Right ventricle myocardium inferior (tissue), 1 donor: ENCODE measurements at places on chromosomes 11 and 22. TPM values are rescaled to one million over a fixed set of nuclear protein-coding genes. Genes with fewer than 3 reads are reported as not detected.

DNA sequence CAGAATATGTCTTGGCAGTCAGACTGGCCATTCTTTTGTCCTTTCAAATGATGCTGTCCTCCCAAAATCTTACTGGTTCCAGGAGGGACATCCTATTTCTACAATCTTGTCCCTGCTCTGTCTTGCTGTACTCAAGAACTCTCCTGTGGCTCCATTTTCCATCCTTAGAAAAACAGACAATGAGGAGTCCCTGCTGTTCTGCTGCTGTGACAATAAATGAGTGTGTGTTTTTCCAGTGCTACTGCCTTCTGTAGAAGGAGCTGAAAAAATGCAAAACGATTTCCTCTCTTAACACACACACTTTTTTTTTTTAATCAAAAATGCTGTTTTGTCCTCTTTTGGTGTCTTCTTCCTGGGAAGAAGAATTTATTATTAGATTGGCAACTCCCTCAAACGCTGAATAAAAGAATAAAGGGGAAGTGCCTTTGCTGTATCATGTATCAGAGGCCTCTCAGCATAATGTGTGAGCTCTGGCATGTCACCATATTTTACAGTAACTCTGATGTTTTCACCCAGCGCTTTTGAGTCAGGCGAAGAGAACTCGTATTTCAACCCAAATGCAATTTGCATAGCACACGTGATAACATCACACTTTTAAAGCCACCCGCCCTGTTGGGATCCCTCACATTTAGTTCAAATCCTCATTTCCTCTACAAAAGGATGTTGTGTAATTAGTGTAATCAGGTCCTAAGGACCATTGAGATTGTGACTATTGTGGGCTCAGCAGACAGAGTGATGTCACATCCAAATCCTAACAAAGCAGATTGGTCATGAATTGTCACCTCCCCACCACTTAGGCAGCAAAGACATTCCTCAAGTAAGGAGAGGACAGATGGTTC lies 496.0 kb upstream of the LARGE1 start:
- DNase-seq, result no peak

GRCh38 chr22:33576205-33576604 lies 344.1 kb downstream of the LARGE1 start:
- no peak for DNase-seq

- DNase-seq, result no peak
Measured at GRCh38 chr11:121652971-121653370, 200.2 kb upstream of the SORL1-AS1 start.

DNA sequence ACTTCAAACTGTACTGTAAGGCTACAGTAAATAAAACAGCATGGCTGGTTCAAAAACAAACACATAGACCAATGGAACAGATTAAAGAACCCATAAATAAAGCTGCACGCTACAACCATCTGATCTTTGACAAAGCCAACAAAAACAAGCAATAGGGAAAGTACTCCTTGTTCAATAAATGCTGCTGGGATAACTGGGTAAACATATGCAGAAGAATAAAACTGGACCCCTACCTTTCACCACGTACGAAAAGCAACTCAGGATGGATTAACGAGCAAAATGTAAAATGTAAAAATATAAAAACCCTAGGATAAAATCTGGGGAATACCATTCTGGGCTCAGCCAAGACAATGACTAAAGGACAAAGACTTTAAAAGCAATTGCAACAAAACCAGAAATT lies 201.8 kb upstream of the PGR start:
- no peak for DNase-seq

GRCh38 chr11:8105666-8106065 lies 24.7 kb downstream of the TUB start:
- DNase-seq, result no peak

DNA sequence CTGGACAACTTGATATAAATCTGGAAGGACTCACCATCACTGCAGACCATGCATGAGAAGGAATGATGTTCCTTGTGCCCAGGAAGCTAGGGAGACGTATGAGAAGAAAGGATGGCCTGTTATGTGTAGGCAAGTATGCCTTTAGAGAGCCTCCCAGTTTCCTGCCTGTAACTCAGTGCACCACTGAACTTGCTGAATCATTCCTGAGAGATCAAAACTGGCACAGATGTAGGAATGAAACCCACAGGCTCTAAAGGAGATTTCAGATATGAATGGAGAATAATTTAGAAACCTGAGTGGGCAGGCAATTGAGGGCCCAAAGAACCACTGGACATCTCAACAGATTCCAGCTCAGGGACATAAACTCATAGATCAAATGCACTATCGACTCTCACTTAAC lies 38.4 kb upstream of the PRSS23 start:
- no peak for DNase-seq

DNA sequence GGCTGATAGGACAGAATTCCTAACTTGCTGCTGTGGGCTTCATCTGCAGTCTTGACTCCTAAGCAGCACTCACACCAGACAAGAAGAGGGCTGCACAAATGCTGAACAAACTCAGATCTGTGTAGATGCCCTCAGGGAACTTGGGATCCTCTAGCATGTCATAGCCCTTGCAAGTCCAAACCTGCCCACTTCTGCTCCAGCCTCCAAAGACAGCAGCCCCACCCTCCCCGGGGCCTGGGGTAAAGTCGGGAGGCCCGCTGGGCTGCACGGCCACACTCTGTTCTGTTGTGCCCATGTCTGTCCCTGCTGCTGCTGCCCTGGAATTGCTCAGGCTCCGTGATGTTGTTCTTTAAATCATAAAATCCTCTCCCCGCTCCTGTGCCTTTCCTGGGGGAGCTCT lies 28.3 kb downstream of the DRD2 start:
- no peak for DNase-seq

GRCh38 chr22:37176464-37177061 lies 11.5 kb downstream of the C1QTNF6 start:
- peak; percentile 91 for DNase-seq

DNA sequence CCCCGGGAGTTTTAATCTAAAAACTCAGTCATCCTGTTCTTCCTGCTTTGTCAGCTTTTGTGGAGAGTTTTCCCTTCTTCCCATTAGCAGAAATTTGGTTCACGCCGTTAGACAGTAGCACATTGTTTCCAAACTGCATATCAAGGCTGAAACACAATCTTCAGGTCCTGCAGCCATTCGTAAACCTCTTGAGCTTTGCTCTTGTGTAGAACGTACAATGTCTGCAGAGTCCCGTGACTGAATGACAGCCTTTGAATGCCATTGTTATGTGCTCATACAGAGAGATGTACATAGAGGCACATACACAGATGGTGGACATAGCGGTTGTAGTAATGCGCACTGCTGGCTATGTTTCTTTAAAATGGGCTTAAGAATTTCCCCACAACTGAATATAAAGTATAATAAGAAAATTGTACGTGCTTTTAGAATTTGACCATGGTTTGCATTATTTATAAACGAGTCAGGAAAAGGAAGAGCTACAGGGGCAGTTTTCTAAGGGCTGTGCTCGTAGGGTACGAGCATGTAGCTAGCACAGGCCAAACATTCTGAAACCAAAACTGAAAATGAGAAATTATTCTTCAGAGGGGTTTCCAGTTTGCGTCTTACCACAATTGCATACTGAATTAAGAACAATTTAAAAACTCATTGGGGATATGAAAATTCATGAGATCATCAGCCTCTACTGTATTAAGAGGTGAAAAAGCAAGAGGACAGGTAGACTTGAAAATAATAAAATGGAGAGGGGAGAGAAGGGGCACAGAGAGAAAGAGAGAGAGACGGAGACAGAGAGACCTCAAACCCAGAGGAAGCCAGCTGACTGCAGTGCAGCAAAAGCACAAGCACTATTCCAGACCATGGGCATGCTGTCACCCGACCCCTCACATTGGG lies 310.1 kb downstream of the CADM1 start:
- DNase-seq, result no peak

DNA sequence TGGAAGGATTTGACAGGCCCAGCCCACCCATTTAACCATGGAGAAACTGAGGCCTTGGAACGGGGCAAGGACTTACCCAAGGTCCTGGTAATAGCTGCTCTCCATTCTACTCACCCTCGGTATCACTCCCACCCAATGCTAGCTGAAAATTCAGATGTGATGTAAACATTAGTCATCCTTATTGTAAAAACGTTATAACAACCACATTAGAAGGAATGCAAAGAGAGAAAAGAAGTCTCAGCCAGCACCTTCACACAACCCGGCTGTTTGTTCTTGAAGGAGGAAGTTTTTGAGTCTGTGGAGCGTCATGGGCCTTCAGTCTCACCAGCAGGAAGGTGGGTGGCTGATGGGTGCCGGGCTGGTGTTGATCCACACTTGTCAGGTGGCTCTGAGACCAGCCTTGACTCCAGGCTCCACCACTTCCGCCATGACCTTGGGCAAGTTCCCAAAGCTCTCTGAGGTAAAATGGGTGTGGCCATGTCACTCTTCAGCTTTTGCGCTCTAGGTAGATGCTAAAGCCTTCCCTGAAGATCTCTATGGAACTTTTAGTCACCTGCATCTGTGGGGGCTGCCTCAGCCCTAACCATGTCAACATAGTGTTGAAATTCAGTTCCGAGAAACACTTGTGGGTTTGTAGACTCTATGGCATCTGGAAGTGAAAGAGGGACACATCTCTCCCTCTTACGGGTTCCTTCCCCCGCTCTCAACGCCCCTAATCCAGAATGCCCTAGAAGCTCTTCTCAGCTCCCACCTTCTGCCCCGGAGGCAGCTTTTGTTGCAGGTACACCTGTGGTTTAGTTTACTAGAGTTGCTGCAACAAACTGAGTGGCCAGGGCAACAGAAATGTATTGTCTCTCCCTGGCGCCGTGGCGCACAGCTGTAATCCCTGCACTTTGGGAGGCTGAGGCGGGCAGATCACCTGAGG lies 14.8 kb downstream of the CD6 start:
- no peak for DNase-seq

GRCh38 chr11:120344302-120345004 lies 8.2 kb downstream of the ARHGEF12 start:
- DNase-seq, result no peak

GRCh38 chr11:117643606-117644300 lies 153.3 kb downstream of the DSCAML1 start:
- no peak for DNase-seq

The YPEL1 gene
- 4.4 TPM for total RNA-seq

The CHRM4 gene
- not detected for total RNA-seq

The HDHD5 gene
- total RNA-seq, result 58.9 TPM

The OR10A2 gene
- not detected for total RNA-seq

The CASP12 gene
- total RNA-seq, result 0.22 TPM

The SYCE3 gene
- not detected for total RNA-seq

The SYNGR1 gene
- 40.5 TPM for total RNA-seq

The KCNQ1OT1 gene
- total RNA-seq, result 0.32 TPM

The MYRF gene
- total RNA-seq, result 0.30 TPM

The OR5W2 gene
- total RNA-seq, result not detected

The TEF gene
- total RNA-seq, result 23.5 TPM
